COR-L47 (cell line): ENCODE measurements at places on chromosomes 4 and X.

DNA sequence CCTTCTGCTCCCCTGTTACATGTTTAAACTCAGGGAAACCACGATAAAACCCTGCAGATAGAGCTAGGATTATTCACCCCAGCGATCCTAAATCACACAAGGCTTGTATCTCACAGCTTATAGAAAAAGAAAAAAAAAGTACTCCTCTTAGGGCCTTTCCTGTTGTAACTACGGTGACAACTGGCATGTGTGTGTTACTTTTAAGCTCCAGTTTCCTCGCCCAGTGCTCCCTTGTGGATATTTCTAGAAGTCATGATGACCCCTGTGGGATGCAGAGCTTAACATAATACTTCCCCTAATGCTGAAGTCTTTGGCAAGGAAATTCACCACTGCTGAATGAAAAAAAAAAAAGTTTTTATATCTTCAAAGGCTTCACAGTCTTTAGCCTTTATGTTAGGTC is 114.7 kb downstream of the NWD2 start:
- no peak for DNase-seq

DNA sequence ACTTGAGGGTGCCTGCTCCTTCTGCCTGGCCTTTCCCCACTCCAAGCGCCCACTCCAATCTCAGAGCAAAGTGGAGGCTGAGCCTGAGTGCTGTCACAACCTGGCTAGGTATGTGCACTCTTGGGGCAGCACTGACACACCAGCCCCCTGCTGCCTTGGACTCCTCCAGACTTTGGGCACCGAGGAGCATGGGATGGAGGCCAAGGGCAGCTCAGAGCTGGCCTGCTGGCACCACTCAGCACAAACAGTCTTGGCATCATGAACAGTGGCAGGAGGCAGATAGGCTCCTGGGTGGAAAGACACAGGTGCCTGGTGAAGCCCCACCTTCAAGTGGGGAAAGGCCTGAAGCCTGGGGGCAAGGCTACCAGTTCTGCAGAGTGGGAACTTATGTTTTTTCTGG is 91.8 kb downstream of the KCNIP4 start:
- no peak for DNase-seq

DNA sequence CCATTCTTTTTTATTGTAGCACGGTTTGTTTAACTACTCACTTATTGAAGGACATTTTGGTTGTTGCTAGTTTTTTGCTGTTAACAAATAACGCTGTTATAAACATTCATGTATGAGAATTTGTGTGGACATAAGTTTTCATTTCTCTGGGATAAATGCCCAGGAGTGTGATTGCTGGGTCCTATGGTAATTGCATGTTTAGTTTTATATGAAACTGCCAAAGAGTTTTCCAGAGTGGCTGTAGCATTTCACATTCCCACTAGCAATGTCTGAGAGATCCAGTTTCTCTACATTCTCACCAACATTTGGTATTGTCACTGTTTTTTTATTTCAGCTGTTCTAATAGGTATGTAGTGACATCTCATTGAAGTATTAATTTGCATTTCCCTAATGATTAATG is 66.8 kb downstream of the PLAC1 start:
- DNase-seq = no peak

DNA sequence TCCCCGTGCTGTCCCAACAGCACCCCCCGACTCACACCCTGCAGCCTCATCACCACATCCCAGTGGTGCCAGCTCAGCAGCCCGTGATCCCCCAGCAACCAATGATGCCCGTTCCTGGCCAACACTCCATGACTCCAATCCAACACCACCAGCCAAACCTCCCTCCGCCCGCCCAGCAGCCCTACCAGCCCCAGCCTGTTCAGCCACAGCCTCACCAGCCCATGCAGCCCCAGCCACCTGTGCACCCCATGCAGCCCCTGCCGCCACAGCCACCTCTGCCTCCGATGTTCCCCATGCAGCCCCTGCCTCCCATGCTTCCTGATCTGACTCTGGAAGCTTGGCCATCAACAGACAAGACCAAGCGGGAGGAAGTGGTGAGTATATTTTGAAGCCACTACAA is 5.4 kb downstream of the AMELX start:
- DNase-seq = no peak

GRCh38 chrX:64853424-64853823 is 122.8 kb downstream of the ZC4H2 start:
- DNase-seq = no peak

DNA sequence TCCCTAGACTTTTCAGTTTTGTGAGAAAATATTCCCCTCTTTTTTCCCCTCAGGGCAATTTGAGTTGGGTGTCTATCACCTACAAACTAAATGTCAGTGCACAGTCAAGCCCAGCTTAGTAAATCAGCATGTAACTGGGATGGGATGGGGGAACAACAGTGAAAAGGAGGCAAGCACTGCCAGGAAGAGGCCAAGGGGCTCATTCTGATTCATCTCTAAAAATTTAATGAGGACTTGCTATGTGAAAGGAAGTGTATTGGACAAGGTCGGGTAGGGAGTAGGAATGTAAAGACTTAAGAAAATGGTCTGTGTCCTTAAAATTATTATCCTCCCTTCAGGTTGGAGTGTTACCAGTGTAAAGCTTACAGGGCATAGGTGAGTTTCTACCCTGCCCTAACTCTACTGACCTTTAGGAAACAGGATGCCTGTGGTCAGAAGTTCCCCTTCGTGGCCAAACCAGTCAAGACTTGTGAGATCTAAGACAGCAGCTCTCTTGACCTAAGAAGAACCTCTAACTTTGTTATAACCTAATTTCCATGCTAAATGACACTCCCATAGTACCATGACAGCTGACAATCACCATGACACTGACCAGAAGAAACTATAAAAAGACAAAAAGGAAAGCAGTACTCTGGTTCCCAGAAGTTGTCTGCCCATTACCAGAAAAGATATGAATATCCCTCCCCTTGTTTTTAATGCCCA is 194.4 kb upstream of the LDB2 start:
- no peak for DNase-seq
